ENCODE measurements at places on chromosomes 11 and 22. TPM values are rescaled to one million over a fixed set of nuclear protein-coding genes. Genes with fewer than 3 reads are reported as not detected.

TBX1 gene
- 0.54 TPM for total RNA-seq

CCDC15 gene
- total RNA-seq: 5.7 TPM

TSSK2 gene
- total RNA-seq: not detected

NFAM1 gene
- not detected for total RNA-seq

GRIA4 gene
- total RNA-seq: not detected

OR2D2 gene
- 0.11 TPM for total RNA-seq

POU2AF2 gene
- total RNA-seq: not detected

All from foreskin keratinocyte (primary cell).